Amniotic epithelial cell (primary cell): ENCODE measurements at places on chromosomes 16 and 17.

- DNase-seq, result peak; percentile 77
These were observed 5.6 kb upstream of the ZFHX3 start for GRCh38 chr16:73053364-73054124.

GRCh38 chr17:34024386-34024785 lies 230.7 kb upstream of the CCL2 start:
- DNase-seq, result no peak

- DNase-seq, result no peak
These were observed 112.9 kb downstream of the DNAH3 start for GRCh38 chr16:21037736-21038135.

- DNase-seq, result no peak
These were observed 35.6 kb downstream of the MAP3K3 start for GRCh38 chr17:63657786-63658185.

GRCh38 chr17:7549401-7550055 lies 670 bp downstream of the TNFSF12 start:
- DNase-seq, result no peak

- no peak for DNase-seq
These were observed 226.5 kb upstream of the MPHOSPH6 start for GRCh38 chr16:82396509-82396908.

- no peak for DNase-seq
These were observed 3.8 kb downstream of the PDZD9 start for GRCh38 chr16:21996923-21997696.

DNA sequence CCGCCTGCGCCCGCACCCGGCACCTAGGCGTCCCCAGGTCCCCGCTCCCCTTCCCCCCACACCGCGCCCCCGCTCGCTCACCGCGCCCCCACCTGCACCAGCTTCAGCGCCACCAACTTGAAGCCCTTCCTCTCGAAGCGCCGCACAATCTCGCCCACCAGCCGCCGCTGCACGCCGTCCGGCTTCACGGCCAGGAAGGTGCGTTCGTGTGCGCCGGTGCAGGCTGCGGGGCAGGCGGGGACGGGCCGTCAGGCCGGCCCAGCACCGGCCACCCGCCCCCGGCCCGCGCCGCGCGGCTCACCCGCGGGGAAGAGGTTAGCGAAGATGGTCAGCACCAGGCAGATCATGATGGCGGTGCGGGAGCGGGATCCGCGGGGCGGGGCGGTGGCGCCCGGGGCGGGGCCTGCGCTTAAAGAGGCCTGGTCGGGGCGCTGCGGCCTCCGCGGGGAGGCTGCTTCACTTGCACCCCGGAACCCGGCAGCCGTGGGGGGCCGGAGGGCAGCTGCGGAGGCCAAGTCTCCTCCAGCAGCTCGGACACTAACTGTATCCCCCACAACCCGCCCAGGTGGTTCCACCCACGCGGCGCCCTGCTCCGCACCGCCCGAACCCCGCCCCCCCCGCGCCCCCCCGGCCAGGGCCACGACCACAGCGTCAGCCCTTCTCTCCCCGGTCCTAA lies at the start of gene NME3:
Gene NME3, minus strand, starts transcription at position 356 of the 676 bp plus-strand sequence. Its CDS starts 9 bp downstream, at position 347.
- peak; percentile 64 for DNase-seq

DNA sequence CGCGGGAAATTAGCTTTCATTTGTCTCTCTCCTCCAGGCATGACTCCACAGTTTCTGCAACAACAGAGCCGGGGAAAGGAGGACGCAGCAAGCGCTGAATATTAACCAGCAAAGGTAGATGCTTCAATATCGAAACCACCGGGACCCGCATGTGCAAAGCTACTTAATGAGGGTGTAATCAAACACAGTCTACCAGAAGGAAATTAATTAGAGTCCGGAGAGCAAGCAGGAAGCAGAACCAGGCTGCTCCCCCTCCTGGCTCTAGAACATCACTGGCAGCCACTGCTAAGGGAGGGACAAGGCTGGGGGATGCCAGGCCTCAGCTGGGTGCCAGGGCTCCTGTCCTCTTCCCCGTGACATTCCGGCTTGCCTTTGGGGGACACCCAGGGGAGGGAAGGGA lies 21.7 kb downstream of the LRRC75A start:
- DNase-seq, result no peak

DNA sequence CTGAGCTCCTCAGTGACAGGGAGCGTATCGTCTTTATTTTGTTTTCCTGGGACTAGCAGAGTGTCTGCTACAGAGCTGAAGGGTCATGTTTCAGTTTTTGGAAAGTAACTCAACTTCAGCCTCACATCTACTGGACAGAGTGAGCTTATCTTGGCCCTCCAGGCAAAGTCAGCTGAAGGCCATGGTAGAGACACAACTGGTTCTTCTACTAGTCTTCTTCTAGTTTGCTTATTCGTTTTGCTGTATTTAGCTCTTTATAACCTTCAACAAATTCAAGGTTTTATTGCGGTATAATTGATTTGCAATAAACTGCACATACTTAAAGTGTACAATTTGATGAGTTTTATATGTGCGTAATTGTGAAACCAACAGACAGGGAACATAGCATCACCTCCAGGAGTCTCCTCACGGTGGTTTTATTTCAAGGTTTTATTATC lies 6.1 kb upstream of the PRKCA start:
- DNase-seq, result no peak
